ENCODE measurements at places on chromosomes 6 and 20.

GRCh38 chr6:167533851-167534250, 209.0 kb downstream of the TTLL2 start:
- DNase-seq, result no peak

DNA sequence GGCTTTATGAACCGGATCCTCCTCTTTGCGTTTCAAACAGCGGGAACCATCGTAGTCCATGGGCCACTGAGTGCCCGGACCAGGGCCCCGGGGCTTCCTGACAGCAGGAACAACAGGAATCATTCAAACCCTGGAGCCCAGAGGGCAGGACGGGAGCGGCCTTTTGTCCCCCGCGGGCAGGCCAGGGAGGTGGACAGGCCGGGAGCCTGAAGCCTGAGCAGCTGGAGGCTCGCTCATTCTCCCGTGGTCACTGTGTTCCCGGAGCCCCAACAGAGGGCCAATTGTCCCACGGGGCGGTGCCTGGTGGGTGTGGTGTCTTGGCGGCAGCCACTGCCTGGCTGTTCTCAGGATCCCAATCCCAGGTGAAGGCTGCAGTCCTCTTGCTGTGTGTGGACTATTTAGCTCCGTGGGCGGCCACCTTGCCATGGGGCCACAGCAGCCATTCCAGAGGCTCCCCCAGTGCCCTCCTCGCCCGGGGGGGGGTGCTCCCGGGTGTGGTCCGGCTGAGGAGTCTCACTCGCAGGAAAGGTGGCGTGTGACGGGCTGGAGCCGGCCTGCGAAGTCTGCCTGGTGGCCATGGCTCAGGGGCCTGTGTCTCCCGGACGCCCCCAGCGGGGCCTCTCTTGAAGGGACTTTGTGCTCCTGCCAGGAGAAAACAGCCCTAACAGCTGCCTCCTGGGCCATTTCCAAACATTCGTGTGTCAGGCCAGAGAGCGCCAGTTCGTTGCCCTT, 77.2 kb upstream of the BHLHE23 start:
- no peak for DNase-seq

DNA sequence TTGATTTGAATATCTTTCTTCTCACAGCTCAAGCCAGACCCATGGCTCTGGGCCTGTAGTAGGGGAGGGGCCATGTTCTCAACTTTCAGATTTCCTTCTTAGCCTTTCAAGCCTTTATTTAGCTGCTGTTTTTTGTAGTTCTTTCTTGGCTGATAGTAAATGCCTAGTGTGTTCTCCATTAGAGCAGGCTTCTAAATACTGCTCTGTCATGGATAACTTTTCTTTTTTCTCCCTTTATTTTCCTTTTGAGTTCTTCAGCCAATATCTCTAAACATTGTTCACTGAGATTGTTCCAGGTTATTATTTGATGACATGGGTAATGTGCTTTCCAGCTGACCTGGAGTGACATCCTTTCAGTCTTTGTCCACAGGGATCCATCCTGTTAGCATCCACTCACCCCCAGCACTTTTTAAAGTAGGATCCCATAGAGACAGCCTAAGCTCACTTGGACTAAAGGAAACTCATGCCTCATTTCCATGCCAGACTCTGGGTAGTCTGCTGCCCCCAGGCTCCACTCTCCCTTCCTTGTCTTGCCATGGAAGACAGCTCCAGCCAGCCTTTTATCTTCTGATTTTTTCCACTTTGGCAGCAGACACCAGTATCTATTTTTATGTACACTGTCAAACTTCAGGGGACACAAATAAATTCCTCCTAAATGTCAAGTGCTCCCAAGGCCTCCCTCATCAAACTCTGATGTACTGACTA, 645.6 kb downstream of the RNF144B start:
- no peak for DNase-seq

DNA sequence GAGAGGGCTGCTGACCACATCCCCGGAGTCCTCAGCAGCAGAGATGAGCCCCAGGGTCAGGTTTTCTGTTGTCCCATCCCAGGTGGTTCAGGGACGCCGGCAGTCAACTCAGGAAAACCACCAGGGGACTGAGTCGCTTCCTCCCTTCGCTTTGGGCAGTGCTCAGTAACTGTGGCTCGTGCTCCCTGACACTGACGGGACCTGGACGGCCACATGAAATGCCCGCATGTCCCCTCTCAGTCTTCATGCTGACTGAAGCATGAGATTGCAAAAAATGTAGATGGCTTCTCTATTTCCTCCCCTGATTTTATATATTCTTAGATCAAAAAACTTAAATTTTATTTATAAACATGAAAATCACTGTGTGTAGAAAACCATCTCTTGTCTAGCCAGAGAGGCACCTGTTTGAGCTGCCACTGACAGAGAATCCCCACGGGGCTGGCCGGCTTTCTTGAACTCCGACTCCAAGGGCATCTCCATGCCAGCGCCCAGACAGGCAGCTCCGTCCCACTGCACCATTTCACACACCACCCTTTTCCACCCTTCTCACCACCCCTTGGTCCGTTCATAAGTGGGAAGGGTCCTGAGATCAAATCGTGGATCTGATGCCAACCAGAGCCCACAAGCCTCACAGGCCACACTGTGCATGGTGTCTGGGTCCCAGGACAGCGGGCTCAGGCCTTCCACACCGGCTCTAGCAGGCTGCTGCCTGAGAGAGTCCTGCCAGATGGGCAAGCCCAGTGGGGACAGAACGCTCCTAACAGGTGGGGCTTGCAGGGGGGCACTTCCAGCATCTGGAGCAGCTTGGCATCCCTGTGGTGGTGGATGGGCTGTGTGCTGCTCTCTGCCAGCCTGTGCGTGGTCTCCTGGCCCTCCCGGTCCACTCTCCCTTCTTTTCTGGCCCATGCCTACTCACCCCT, 98.2 kb downstream of the SMOC2 start:
- no peak for DNase-seq

DNA sequence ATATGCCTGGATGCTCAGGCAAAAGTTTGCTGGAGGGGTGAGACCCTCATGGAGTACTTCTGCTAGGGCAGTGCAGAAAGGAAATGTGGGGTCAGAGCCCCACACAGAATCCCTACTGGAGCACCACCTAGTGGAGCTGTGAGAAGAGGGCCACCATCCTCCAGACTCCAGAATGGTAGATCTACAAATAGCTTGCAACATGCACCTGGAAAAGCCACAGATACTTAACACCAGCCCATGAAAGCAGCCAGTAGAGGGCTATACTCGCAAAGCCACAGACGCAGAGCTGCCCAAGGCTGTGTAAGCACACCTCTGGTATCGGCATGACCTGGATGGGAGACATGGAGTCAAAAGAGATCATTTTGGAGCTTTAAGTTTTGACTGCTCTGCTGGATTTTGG, 60.7 kb upstream of the GJE1 start:
- DNase-seq, result no peak

DNA sequence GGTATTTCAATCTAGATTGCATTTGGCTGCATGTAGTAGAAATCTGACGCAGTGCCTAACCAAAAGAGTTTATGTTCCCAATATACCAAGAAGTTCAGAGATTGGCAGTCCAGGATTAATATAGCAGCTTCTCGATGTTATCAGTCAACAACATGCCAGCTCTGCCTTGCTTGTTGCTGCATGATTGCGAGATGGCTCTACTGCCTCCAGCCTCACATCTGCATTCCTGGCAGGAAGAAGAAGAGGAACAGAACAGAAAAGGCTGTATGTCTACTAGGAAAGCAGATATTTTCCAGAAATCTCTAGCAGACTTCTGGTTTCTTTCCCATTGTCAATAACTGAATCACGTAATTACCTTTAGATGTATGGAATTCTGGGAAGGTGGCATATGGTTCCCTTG, 60.8 kb downstream of the SLC35D3 start:
- DNase-seq, result no peak

GRCh38 chr6:137471986-137472385, 22.2 kb downstream of the OLIG3 start:
- DNase-seq, result no peak

GRCh38 chr6:119979862-119980261, 630.3 kb upstream of the MAN1A1 start:
- DNase-seq, result no peak

DNA sequence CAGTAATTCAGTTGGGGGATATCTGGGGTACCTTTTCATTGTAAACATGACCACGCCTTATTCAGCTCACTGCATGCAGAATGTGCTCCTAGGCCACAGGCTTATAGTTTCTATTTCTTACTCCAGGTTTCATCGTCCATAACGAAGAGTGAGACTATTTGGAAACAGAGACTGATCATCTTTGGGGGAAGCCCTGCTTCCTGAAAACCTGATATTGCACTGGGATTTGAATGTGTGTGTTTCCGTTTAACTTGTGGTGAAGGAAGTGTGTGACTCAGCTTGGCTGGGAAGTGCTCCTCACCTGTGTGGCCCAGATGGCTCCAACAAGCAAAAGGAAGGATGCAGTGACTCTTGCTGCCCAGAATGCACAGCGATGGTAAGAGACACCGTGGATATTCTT, 19.6 kb upstream of the LTV1 start:
- DNase-seq, result no peak

- no peak for DNase-seq
Measured at GRCh38 chr6:71383476-71383875, 94.9 kb downstream of the OGFRL1 start.

GRCh38 chr6:166461821-166462460, 79.2 kb upstream of the MPC1 start:
- no peak for DNase-seq

DNA sequence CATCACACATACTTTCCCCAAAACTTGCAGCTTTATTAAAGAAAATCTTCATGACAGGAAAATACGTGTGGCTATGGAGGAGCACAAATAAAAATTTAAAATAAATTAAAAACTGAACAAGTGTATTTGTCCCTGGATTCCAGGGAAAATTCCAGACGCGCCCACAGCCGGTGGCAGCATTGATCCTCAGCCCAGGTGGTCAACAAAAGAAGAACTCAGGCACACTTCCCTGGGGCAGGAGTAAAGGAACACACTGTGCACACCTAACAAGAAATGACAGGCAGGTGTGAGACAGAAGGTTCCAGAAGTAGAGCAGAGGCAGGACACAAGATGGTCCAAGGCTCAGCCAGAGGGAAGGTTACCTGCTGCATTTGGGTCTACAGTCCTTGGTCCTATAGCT, 36.3 kb downstream of the FOXA2 start:
- no peak for DNase-seq

DNA sequence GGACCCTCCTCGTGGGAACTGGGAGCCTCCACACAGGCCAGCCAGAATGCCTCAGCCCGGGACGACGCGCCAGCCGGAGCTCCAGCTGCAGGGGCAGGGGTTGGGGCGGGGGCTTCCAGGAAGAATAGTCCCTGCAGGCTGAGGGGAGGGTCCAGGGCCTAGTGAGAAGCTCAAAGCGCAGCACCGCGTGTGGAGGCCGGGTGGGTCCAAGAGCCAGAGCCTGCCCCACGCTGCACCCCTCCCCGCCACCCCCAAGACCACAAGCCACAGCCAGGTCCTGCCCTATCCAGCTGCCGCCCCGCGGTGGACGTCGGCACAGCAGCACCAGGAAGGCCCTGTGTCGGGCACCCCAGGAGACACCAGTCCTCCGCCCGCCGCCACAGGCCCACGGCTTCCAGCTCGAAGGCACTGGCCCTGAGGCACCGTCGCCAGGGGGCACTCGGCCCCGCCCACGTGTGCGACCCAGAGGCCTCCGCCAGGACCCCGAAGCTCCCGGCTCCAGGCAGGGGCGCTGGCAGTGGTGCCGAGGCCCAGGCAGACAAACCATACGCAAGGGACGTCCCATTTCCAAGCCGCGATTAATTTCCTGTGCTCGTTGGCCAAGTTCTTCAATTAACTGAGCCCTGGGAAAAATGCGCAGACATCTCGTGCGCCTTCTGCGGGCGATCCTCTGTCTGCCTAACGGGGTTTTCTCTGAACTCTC, 19.5 kb downstream of the KCNQ2 start:
- DNase-seq, result no peak

DNA sequence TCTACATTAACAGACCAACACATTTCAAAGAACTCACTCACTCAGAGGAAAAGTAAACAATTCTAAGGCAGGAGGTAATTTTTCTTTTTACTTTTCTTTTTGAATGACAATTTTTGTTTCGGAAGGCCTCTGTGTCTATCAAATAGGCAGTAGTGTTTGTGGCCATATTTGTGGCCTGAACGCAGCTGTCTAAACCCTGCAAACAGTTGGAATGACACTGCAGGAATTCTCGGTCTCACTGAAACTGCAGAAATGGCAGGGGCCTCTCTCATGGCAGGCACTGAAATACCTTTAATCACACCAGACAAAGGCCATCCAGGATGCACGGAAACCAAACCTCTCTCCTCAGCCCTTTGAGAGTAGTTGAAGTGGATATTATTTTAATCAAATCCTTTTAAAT, 30.4 kb downstream of the FYN start:
- DNase-seq, result no peak

GRCh38 chr20:63482021-63482587, 9.6 kb upstream of the KCNQ2 start:
- no peak for DNase-seq

- no peak for DNase-seq
Measured at GRCh38 chr20:2603816-2604505, 48.5 kb upstream of the NOP56 start.

DNA sequence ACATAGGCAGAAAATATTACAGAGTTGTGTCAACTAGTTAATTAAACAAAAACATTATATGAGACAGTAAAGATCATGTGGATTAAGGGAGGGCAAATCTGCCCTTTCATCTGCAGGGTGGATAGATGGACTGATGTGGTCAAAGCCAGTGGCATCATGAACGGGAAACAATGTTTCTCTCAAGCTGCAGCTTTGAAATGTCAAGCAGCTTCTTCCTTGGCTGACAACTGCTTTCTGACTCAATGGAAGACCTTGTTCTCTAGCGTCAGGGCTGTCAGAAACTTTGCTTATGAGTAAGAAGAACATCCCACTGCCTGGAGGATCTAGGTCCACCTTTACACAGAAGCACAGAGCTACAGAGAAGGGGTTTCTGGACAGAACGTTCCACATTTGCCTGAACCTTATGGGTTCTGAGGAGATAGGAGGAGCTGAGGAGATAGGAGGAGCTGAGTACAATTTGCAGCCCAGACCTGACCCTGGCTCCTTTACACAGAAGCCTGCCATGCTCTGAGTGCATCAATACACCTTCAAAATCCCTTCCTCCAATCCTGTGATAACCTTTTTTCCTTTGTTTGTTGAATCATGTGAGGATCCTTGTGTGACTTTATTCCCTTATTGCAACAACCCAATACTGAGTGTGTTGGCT, 6.1 kb downstream of the CST5 start:
- no peak for DNase-seq

GRCh38 chr6:119493980-119494379, 144.4 kb upstream of the MAN1A1 start:
- no peak for DNase-seq

GRCh38 chr6:113907102-113907815, 50.1 kb downstream of the MARCKS start:
- no peak for DNase-seq

GRCh38 chr6:149471801-149472200, 13.0 kb downstream of the ZC3H12D start:
- peak; percentile 48 for DNase-seq

GRCh38 chr6:43077981-43078511, 1.9 kb downstream of the PTK7 start:
- no peak for DNase-seq
